IMR-90 (cell line): ENCODE measurements at places on chromosomes 1 and 21. TPM values are rescaled to one million over a fixed set of nuclear protein-coding genes. Genes with fewer than 3 reads are reported as not detected.

The TMEM81 gene
- 1.7 and 1.8 TPM in 2 replicates for total RNA-seq

The ZBTB21 gene
- 12.0 and 13.6 TPM in 2 replicates for total RNA-seq

The SH2D5 gene
- total RNA-seq, result 6.7 and 7.2 TPM in 2 replicates

The DISP3 gene
- total RNA-seq, result not detected in 2 replicates

The TRIM67 gene
- not detected in 2 replicates for total RNA-seq

The CACNA1S gene
- total RNA-seq, result not detected in 2 replicates

The SLC1A7 gene
- total RNA-seq, result not detected in 2 replicates

The TAL1 gene
- not detected in 2 replicates for total RNA-seq

The STIL gene
- total RNA-seq, result 17.2 and 19.2 TPM in 2 replicates

The TMEM200B gene
- total RNA-seq, result 4.2 and 4.8 TPM in 2 replicates

The BRINP3 gene
- total RNA-seq, result under 0.01 and 0.36 TPM in 2 replicates

The IFNLR1 gene
- not detected in 2 replicates for total RNA-seq

The RPL11 gene
- 452 and 980 TPM in 2 replicates for total RNA-seq

The SMCP gene
- total RNA-seq, result not detected in 2 replicates

The DR1 gene
- 39.4 and 46.9 TPM in 2 replicates for total RNA-seq

The SAMD13 gene
- 0.36 and 0.56 TPM in 2 replicates for total RNA-seq

The CRNN gene
- not detected in 2 replicates for total RNA-seq

The FAM151A gene
- not detected in 2 replicates for total RNA-seq

The CHIA gene
- total RNA-seq, result not detected in 2 replicates

The SNAP47 gene
- 65.3 and 72.9 TPM in 2 replicates for total RNA-seq

The S100A2 gene
- total RNA-seq, result 3.6 and 4.4 TPM in 2 replicates

The COL24A1 gene
- total RNA-seq, result 1.4 and 2.5 TPM in 2 replicates

The LCE1F gene
- total RNA-seq, result not detected in 2 replicates

The BRDT gene
- total RNA-seq, result not detected in 2 replicates
